M059J (cell line): ENCODE measurements at places on chromosomes 6 and 20. TPM values are rescaled to one million over a fixed set of nuclear protein-coding genes. Genes with fewer than 3 reads are reported as not detected.

The PXDC1 gene
- total RNA-seq, result 75.3 and 89.8 TPM in 2 replicates

The SLC35B3 gene
- total RNA-seq, result 17.3 and 29.2 TPM in 2 replicates

The ZNF184 gene
- 12.3 and 15.9 TPM in 2 replicates for total RNA-seq

The MACROD2 gene
- total RNA-seq, result 0.44 and 1.8 TPM in 2 replicates

The FAM50B gene
- 1.0 and 1.2 TPM in 2 replicates for total RNA-seq

The BPIFA1 gene
- not detected in 2 replicates for total RNA-seq

The PGC gene
- total RNA-seq, result not detected in 2 replicates

The C6orf132 gene
- 0.30 and 2.2 TPM in 2 replicates for total RNA-seq

The BEND6 gene
- total RNA-seq, result 16.3 and 21.4 TPM in 2 replicates
